GM12892 (cell line): ENCODE measurements at places on chromosomes 16 and 17.

DNA sequence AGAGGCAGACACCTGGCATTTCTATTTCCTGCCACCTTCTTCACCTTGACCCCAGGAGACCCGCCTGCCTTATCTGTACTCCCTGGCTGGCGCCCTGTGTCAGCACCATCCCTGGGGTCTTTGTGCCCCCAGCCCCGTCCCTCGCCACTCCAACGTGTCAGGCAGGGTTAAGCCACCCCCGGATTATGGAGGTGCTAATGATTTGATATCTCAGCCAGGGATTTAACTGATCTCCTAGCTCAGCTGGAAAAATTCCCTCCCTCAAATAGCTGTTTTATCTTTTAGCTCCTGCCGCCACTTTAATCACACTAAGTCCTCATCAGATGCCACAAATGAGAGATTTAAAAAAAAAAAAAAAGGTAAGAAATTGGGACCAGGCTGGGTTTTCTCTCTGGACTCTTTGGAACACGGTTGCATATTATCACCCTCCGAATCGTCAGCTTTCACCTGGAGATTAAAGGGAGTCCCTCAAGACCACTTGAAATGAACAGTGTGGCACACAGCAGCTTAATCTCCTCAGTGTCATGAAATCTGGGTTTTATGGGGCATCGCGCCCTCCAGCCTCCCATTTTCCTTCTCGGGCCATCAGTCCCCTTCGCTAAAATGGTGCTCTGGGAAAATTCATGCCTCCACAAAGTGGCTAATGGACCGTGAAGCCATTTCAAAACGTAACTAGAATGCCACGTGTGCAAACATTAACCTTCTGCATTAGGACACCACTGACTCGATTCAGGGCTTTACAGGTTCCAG lies 26.2 kb upstream of the WFDC1 start:
- no peak for DNase-seq

DNA sequence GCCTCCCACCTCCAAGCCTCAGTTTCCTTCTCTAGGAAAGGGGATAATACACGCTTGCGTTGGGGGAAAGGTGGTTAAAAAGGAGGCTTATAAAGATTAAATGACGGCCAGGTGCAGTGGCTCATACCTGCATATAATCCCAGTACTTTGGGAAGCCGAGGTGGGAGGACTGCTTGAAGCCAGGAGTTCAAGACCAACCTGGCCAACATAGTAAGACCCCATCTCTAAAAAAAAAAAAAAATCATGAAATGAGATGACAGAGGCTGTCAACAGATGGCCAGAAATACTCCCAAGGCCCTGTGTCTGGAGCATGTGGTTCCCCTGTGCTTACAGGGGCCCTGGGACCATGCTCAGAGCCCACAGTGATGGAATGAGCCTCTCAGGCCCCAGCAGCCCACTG lies 30.4 kb downstream of the RTN4RL1 start:
- no peak for DNase-seq

- peak; percentile 65 for DNase-seq
These were observed 11.5 kb downstream of the EPOP start for GRCh38 chr17:38663125-38663751.

DNA sequence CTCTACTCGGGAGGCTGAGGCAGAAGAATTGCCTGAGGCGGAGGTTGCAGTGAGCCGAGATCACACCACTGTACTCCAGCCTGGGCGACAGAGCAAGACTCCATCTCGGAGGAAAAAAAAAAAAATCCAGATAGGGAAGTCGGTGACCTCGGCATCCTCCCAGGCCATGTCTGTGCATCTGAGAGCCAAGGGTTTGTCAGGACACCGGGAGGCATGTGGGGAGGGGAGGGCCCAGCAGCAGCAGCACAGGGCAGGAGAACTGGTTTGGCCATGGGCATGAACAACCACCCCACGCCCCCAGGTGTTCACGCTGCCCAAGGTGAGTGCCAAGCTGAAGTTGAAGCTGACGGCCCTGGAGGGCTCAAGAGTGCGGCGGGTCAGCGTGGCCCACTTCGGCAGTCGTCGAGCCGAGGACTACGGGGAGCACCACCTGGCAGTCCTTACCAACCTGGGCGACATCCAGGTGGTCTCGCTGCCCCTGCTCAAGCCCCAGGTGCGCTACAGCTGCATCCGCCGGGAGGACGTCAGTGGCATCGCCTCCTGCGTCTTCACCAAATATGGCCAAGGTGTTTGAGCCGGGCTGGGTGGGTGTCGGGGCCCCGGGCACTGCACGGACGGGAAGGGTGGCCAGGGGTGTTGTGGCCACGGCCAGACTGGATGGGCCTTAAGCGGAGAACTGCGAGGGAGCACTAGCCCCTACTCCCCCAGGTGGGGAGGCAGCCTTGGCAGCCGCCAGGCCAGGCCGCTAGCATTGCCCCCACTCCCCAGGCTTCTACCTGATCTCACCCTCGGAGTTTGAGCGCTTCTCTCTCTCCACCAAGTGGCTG lies 14.7 kb upstream of the MYO15B start:
- DNase-seq, result no peak
